Stimulated activated CD4-positive, alpha-beta T cell treated with anti-CD3 and anti-CD28 coated beads, Interleukin-4, amount 100 ng/mL, for 4 hours (primary cell): ENCODE measurements at places on chromosomes 6 and 20.

DNA sequence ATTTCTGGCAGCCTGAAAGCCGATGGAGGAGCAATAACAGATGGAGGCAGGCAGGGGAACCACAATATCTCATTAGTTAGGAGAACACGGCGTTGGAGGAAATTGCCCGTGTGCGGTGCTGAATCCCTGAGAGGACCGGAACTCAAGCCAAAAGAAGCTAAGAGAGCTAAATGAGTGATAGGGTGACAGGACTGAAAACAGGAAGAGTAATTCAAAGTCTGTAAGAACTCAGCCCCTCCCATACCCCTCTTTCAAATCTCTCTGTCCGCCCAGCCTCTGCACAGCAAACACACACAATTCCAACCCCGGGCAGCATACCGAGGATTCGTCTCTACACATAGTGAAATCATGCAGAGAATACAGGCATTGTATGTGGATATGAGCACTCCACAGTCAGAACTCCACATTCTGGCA, 2.6 kb upstream of the IPCEF1 start:
- no peak for DNase-seq

DNA sequence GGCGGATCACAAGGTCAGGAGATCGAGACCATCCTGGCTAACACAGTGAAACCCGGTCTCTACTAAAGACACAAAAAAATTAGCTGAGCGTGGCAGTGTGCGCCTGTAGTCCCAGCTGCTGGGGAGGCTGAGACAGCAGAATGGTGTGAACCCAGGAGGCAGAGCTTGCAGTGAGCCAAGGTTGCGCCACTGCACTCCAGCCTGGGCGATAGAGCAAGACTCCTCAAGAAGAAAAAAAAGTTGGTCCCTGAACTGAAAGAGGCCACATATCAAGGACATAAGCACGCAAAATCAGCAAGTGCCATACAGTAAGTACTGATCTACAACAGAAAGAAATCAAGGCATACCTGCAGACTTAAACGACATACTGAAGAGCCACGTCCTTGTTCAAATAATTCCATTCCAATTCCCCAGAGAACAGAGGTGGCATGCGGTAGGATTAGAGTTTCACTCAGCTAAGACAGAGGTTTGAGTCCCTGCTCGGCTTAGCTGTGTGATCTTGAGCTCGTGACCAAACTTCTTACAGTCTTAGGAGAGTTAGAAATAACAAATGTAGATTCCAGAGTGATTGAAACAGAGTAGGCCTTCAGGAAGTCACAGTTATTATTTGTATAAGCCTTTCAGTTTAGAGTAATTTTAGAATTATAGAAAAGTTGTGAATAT, 29.2 kb downstream of the B4GALT5 start:
- DNase-seq: no peak

DNA sequence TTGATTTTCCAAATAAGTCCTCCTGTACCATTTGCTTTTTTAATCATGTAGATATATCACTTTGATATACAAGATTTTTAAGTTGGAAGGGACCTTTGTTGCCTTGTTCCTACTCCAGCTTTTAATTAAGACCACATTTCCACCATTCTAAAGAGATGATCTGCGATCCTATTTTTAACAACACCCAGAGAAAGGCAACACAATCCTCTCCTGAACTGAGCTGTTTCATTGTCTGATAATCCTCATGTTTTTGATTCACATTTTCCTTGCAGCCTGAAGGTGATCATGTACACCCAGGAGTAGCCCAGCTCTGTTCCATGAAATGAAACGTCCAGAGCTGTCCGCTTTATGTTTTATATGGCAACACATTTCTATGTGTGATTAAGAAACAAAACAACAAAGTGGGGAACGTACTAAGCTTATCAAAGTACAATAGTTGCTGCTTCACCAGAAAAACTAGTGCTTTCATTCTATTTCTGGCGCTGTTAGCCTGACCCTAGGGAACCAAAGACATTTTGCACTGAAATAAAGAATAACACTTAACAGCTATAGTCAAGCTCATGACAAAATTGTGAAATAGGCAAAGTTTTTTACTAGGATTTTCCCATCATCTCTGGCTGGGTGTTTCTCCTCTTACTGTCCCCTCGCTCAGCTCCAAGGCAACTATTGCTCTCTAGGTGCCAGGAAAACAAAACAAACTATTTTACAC, 22.6 kb upstream of the TRAF3IP2 start:
- DNase-seq: no peak

- no peak for DNase-seq
These were observed 71.5 kb downstream of the FILIP1 start for GRCh38 chr6:75422024-75422639.
